ENCODE measurements at places on chromosomes 1 and 21. TPM values are rescaled to one million over a fixed set of nuclear protein-coding genes. Genes with fewer than 3 reads are reported as not detected.

ADAMTS5 gene
- 14.9 TPM for total RNA-seq

RXFP4 gene
- not detected for total RNA-seq

MROH9 gene
- 0.43 TPM for total RNA-seq

SLFNL1 gene
- 0.44 TPM for total RNA-seq

LRRIQ3 gene
- total RNA-seq = not detected

CCT8 gene
- 175 TPM for total RNA-seq

TCHH gene
- total RNA-seq = 0.14 TPM

ADORA1 gene
- total RNA-seq = 5.0 TPM

SLC9C2 gene
- not detected for total RNA-seq

CFHR1 gene
- total RNA-seq = not detected

DNAJC28 gene
- 0.86 TPM for total RNA-seq

GLIS1 gene
- 0.86 TPM for total RNA-seq

PLEKHA6 gene
- 0.57 TPM for total RNA-seq

KRTAP19-3 gene
- total RNA-seq = not detected

LPAR3 gene
- total RNA-seq = 16.0 TPM

Data from placental pericyte (primary cell).